ENCODE measurements at places on chromosomes 3 and 15.

- DNase-seq: no peak
Observed at GRCh38 chr3:108623504-108623903, 34.0 kb downstream of the DZIP3 start.

- DNase-seq: no peak
Observed at GRCh38 chr15:101580431-101580830, 71.8 kb downstream of the TM2D3 start.

DNA sequence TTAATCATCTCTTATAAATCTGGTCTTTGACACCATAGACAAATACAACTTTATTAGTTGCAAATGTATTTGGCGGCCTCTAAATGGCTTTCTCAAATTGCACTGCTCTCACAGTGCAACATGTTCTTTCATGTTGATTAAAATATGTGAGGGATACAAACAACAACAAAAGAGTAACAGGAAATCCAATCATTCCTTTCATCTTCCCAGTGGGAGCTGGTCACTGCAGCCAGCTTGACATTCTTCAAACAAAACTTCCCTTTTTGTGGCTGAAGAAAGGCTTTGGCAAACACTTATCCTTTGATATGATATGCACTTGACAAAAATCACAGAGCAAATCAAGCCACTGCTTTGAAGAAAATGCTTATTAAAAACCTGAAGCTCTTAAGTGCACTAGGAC is 973.6 kb downstream of the EPHA3 start:
- DNase-seq: no peak

DNA sequence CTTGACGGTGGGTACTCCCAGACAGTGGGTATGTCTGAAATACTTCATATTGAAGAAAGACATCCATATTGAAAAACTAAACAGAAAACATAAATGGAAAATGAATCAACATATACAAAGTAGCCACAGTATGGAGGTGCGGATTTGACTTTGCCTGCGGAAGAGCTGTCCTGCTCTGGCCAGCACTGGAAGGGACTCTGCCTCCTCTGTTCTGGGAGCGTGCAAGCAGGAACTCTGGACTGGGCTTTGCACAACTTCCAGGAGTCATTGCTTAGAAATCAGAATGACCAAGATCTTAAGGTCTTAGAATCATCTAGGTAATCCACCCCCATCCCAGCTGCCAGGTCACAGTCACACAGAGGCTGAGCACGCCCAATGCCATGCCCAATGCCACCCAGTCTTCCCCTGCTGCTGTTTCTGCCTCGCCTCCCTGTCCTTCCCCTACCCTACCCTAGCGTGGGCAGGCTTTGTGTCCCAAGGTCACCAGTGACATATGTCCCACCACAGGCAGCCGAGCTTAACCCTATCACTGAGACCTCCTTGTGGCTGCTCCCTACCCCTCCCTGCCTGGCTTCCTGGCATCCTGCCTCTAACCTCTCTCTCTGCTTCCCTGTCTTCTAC is 36.3 kb downstream of the CDC25A start:
- no peak for DNase-seq

DNA sequence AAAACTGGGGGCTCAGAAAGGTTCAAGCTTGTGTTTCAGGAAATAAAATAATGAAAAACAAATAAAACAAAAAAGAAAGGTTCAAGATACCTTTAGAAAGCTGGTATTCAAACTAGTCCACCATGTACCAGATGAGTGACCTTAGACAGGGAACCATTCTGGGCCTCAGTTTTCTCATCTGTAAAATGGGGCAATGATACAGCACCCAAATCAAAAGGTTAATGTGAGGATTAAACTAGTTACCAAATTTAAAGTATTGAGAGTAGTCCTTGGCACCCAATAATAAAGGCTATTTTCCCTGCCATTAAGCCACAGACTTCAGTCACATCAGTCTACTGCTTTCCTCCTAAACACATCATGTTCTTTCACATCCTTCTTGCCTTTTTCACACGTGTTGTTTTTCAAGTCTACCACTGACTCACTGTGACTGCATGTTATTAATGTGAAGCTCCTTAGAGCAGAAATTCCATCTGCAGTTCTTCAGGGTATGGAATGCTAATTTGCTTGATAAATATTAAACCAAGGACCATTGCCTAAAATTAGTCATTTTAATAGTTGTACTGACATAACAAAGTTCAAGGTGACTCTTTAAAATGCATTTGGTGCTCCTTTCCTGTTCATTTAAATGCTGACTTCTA is 19.9 kb downstream of the TAMM41 start:
- DNase-seq: no peak

GRCh38 chr3:134810052-134810435 is 15.0 kb downstream of the EPHB1 start:
- no peak for DNase-seq

- peak; percentile 21 for DNase-seq
Observed at GRCh38 chr3:101963902-101964362, 114.6 kb downstream of the NFKBIZ start.

DNA sequence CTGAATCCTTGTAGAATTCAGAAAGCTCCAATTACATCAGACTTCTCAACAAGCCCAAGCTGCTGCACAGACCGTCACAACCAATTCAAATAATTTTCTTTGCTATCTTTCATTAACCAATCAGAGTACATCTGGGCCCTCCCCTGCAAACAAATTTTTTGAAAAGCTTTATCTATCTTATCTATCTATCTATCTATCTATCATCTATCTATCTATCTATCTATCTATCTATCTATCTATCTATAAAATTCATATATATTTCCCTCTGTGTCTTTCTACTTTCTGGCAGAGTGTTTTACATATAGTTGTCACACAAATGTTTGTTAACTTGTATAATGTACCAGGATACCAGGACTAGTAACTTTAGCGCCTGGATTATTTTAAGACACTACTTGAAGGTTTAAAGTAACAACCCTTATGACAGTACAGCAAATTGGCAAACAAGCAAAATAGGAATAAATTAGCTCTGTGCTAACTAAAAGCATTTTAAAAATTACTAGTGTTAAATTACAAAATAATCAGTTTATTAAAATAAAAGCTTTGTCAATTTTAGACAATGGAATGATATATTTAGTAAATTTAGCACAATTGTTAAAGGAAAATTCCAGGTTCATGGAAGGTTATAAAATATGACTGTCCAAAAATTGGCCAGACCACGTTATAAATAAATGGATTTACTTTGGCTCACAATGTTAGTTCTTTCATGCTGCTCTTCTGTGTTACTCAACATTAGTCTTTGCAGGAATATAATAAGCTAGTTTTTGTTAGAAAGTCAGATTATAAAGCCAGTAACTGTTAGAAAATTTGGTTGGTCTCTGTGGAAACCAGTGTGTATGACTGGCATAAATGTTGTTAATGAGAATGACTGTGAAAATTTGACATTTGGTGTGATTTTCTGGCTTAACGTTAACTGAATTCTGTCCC is 138.6 kb downstream of the SUCNR1 start:
- no peak for DNase-seq

DNA sequence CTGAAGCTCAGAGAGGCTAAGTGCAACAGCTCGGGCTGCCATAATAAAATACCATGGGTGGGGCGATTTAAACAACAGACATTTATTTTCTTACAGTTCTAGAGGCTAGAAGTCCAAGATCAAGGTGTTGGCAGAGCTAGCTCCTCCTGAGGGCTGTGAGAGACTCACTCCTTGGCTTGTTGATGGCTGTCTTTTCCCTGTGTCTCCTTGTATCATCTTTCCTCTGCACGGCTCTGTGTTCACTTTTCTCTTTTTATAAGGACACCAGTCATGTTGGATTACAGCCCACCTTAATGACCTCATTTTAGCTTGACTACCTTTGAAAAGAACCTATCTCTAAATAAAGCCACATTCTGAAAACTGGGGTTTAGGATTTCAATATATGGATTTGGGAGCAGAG is 129.7 kb downstream of the RPL22L1 start:
- no peak for DNase-seq

DNA sequence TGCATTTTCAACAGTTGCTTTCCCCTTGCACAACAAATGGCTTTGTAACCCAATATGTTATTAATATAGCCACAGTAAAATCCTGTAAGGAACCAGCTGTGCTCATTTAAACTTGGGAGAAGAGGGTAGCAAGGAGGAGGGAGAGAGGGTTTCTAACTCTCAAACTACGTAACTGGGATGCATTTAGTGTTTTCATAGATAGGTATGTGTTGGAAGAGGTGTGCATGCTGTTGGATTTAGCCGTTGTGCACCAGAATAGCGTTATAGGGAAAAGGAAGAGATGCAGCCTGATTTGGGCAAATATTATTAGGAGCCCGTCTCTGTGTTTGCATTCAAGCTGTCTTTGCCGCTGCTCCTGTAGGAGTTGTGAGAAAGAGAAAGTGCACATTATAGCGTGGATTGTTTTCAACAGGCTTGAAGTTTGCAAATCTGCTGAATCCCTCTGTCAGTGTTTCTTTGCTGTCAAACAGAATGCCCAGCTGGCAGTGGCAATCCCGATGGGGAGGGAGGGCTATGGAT is 39.4 kb downstream of the ARPP21 start:
- no peak for DNase-seq

GRCh38 chr3:73637042-73637441 is 12.3 kb upstream of the PDZRN3 start:
- no peak for DNase-seq

- no peak for DNase-seq
Observed at GRCh38 chr15:80176443-80176842, 23.6 kb downstream of the FAH start.

All from activated CD4-positive, alpha-beta T cell treated with anti-CD3 and anti-CD28 coated beads, Interleukin-2, amount 50 U/mL, for 4 hours (primary cell).